ENCODE measurements at places on chromosomes 4 and X.

DNA sequence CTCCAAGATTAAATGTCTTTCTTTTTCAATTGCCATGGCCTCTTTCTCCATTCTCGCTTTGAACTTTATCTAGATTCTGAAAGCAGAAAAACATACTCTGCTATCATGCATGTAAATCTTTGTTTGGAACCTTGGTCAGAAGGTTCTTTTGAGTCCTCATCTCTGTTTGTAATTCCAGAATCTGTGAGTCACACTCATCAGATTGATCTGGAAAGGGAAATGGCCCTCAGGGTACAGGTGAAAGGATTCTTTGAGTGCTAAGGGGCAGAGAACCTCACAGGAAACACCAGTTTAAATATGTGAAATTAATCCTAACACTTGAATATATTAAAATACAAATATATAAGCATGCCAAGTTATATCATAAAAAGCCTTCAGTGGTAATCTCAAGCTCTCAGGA, 211.0 kb upstream of the ADGRL3 start:
- DNase-seq, result no peak

DNA sequence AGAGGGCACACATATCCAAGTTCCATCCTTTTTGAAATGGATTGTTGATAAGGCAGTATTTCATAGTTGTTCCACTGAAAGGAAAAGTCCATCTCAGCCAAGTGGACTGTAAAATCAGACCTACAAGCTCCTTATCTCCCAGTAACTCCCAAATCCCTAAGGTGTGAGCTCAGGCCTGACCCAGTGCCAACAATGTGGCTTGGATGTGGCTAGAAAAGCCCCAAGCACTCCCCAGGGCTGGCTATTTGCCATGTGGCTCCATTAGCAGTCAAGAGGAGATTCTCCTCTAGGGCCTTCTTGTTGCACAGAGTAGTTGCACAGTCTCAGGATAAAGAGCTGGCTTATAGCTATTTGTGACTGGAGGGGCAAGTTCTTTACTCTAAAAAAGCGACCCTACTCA, 25.0 kb upstream of the DGKK start:
- DNase-seq, result no peak

- no peak for DNase-seq
Observed at GRCh38 chr4:105568584-105568983, 16.2 kb downstream of the ARHGEF38 start.

- no peak for DNase-seq
Observed at GRCh38 chr4:14644580-14645282, 357.6 kb upstream of the CPEB2 start.

DNA sequence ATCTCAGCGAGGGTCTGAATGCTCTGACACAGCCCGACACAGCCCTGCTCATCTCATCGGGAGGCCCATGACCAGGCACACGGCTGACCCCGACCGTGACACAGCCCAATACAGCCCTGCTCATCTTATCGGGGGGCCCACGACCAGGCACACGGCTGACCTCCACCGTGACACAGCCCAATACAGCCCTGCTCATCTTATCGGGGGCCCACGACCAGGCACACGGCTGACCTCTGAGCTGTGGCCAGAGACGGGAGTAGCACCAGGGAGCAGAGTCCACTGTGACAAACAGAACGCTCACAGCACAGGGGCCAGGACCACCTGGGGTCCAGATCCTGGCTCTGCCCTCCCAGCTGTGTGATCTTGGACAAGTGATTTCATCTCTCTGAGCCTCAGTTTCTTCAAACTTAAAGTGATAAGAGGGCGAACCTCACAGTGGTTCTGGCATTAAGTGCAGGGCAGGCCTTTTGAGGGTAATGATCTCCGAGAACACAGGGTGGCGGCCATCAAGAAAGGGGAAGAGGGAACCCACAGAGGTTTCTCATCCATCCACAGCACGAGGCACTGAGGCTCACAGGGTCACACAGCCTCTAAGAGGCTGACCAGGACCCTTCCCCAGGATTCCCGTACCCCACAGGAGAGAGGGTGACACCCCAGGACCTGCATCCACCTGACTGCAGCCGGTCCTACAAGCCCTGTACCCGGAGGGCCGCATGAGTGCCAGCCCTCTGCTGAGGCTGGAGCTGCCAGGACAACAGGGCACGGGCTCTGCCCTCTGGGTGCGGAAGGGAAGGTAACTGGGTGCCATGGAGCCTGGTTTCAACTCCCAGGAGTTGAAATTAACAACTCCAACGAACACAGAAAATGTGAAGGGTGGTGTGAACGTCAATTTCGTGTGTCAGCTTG, 60.1 kb downstream of the WFS1 start:
- DNase-seq, result no peak

All from stimulated activated CD8-positive, alpha-beta memory T cell treated with anti-CD3 and anti-CD28 coated beads, Interleukin-4, amount 100 ng/mL, for 4 hours (primary cell).